ENCODE measurements at places on chromosomes 1 and 21.
A peak's percentile ranks its signal among the peaks of the same experiment; 100 is the strongest.

DNA sequence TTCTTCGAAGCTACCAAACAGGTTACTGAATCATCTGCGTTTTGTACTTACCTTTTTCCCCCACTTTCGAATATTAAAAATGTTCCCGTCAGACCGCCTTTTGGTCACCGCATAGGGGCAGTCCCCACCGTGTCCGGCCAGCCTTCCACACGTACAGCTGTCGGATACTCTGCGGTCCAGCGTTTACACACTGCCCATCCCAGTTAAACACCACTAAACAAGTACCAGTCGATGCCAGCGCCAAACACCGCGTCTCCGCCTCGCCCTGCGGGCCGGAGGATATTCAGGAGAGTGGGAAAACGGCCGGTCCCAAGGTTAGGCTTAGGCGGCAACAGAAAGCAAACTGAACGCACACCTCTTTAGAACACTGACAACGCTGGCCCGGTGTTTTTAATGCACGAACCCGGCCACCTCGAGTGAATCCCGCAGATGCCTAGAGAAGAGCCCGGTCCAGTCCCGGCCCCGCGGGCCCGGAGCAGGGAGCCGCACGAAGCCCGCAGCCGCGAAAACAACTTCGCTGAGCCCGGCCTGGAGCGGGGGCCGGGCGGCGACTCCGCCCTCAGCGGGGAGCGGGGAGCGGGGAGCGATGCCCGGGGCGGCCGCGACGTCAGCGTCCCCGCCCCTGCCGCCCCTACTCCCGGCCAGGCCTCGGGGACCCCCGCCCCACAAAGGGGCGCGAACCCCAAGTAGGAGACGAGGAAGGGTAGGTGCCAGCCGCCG, 730 bp upstream of the PHF13 start:
- DNase-seq: peak; percentile 56

GRCh38 chr1:37699147-37699546, 6.8 kb downstream of the CDCA8 start:
- DNase-seq: no peak

DNA sequence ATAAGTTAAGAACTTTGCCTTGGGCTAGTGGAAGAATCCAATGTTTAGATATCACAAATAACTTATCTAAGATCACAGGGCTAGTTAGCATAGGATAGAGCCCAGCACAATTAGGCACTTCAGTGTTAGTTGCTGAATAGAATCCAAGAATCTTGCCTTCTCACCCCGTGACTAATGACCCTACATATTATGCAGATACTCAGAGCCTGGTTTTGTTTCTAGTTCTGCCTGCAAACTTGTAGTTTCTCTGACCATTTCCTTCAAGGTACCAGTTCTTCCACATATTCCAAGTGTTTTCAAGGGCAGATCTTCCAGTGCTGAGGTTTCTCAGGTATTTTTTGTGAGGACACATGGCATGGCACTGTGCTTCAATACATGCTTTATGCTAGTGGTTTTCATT, 239.3 kb downstream of the KCNK2 start:
- no peak for DNase-seq

GRCh38 chr1:147297438-147297837, 55.0 kb downstream of the CHD1L start:
- DNase-seq: no peak

GRCh38 chr1:180773210-180773865, 139.4 kb upstream of the KIAA1614 start:
- DNase-seq: no peak
